AG04450 (cell line): ENCODE measurements at places on chromosomes 5 and 9. TPM values are rescaled to one million over a fixed set of nuclear protein-coding genes. Genes with fewer than 3 reads are reported as not detected.

The TPRN gene
- 2.8 and 3.8 TPM in 2 replicates for polyA plus RNA-seq

The PCDHA7 gene
- polyA plus RNA-seq = 0.09 and 0.14 TPM in 2 replicates

The OR1J2 gene
- polyA plus RNA-seq = 0.10 TPM in 1 of 2 replicates, not detected in the other

The SPATA31C1 gene
- not detected in 2 replicates for polyA plus RNA-seq

The KIF24 gene
- polyA plus RNA-seq = 0.62 and 0.77 TPM in 2 replicates

The GABRA1 gene
- polyA plus RNA-seq = not detected in 2 replicates

The AJM1 gene
- 0.26 and 0.42 TPM in 2 replicates for polyA plus RNA-seq

The ZNF484 gene
- 4.1 and 5.2 TPM in 2 replicates for polyA plus RNA-seq
